ENCODE measurements at places on chromosomes 1 and 21.

DNA sequence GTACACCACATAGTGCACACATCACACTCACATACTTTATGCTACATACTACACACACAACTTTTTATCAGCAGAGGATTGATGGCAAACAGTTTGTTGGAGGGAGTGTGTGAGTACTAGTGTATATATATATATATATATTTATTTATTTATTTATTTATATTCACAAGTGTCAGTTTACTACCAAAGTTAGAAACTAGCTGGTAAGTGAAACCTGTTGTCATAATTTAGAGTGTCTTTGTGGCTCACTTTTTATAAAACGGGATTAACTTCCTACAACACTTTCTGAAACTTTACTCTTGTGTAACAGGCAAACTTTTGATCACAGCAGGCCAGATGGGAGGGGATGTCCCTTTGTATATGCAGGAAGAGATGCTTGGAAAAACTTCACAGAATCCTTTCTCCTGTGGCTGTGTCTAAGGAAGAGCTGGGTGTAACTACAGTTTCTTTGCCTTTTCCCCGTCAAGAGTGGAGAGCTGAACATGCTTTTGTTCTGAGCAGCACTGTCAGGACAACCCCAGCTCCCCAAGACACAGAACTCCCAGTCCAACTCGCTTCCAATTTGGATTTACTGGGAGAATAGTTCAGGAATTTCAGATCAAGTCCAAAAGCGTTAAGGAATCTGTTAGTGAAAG, 1.9 kb upstream of the SAMD13 start:
- DNase-seq, result no peak

DNA sequence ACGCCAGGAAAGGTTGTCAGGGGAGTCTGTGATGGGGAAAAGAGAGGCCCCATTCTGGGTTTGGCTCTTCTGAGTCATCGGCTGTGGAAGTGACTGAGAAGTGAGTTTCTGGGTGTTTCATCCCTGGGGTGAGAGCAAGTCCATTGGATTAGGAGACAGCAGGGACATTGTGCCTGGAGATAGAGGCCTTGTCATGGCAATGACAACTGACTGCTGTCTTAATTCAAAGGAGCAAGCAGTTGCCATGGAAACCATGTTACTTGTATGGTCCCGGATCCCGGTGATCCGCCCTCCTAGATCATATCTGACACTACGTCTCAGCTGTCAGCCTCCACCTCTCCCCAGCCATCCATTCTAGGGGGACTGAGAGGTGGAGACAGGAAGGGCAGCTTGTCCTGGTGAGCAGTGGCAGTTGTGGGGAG, 34.4 kb downstream of the KIAA0040 start:
- no peak for DNase-seq

GRCh38 chr1:119784191-119784781, 15.6 kb upstream of the HMGCS2 start:
- DNase-seq, result no peak

DNA sequence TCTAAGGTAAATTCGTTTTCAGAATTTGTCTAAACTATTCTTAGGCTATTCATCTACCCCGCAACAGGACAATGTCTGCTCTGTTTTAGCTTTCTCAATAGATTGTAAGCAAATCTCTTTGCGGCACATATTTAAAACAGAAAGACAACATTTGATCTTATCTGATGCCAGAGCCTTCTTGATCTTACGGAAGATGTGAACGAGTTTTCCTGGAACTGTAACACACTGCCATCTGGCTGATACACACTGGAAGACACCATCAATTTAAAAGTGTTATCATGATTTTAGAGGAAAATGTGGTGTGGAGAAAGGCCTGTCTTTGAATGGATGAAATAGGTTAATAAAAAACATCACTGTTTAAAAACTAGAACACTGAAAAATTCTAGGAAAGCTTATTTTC, 36.1 kb downstream of the COA6 start:
- peak; percentile 2 for DNase-seq

DNA sequence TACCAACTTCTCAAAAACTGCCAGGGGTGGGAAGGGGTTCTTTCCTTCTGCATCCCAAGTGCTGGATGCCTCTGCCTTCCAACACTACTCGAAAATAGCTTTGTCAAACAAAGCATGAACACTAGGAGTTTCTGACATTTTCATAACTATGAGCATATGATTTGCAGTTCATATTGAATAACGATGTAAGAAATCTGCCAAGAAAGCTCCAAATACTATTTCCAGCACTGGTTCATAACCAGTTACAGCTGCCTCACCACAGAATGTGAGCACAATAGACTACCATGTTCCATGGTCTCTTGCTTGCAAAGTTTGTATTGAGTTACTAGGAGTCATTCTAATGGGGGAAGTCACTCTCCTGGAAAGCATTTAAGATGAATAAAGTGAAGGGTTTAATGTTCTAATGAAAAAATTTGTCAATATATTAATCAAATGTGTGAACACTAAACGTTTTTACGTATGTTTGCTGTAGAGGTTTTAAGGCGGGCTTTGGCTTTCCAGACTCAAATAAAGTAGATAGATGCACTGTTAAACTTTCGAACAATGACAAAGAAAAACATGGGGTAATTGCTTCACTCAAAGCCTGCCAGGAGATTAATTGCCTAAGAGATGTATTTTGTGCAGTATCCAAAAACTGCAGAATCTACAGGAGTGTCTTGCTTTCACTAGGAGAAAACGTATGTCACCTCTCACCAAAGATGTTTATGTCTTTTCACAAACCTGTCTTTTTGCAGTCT, 78.6 kb upstream of the UBE2U start:
- no peak for DNase-seq

DNA sequence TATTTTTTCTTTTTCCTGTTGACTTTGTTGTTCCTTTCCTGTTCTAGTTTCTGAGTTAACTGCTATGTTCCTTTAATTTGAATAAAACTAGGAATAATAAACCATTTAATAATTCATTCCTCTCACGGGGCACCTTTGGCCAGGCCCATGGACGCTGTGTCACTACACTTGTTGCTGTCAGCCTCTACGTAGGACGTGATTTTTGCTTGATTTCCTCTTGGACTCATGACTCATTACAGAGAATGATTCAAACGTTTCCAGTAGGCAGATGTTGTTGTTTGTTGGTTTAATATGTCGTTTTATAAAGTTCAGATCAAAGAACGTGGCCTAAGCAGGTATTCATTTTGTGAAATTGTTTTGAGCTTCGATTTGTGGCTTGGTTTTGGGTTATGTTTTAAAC, 9.1 kb upstream of the SLC19A1 start:
- peak; percentile 49 for DNase-seq

DNA sequence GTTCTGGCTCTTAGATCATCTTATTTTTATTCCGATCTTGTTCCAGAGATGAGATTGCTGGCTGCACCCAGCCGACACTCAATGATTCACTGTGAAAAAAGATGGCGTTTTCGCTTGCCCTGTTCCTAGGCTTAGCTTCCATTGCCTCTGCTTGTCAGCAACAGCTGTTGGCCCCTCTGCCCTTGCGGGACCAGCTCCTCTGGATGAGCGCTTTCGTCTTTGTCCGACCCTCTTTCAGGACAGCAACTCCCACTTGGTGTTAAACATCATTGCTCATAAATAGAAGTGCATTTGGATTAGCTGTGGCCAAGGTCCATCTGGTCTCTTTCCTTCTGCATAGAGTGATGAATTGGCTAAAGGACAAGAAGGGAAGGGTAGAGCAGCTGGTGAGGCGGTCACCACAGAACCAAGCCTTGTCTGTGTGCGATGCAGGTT, 43.5 kb upstream of the SCCPDH start:
- no peak for DNase-seq
